Mesenchymal stem cell (in vitro differentiated cells and primary cell): ENCODE measurements at places on chromosomes 12 and 14.

GRCh38 chr12:65568517-65568916, 255.8 kb upstream of the HMGA2 start:
- H3K36me3 ChIP-seq, result no peaks in the 10 kb centered on the region
- DNase-seq, result no peak
- no peak overlapping the region for H3K4me3 ChIP-seq

DNA sequence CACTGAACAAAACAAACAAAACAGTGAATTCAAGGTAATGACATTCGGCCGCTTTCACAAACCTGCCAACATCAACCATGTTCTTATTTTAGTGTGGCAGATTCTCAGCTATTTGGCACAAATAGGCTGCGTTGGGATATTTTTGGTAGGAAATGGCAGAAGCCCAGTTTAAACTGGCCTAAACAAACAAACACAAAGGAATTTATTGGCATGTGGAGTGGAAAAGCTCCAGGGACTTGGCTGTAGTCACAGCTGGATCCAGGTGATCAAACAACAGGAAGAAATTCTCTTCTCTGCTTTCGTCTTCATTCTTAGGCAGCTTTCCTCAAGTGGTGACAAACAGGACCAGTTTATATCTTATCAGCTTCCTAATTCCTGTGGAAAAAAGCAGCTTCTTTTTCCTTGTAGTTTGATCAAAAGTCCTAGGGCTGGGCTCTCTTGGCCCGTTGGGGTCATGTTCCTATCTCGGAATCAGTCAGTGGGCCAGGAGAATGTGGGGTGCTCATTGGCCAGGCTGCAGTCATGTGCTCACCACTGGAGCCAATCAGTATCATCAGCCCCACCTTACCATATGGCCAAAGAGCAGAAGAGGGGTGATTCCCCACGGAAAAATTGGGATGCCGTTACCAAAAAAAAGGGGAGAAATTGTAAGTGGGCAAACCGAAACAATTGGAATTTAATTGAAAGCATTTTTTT, 22.6 kb downstream of the C12orf75 start:
- peaks cover 6% of the 10 kb centered on the region for H3K4me1 ChIP-seq
- H3K27ac ChIP-seq, result no peak overlapping the region
- no peak for DNase-seq
- H3K4me3 ChIP-seq, result no peak overlapping the region
- H3K27me3 ChIP-seq, result no peaks in the 10 kb centered on the region

DNA sequence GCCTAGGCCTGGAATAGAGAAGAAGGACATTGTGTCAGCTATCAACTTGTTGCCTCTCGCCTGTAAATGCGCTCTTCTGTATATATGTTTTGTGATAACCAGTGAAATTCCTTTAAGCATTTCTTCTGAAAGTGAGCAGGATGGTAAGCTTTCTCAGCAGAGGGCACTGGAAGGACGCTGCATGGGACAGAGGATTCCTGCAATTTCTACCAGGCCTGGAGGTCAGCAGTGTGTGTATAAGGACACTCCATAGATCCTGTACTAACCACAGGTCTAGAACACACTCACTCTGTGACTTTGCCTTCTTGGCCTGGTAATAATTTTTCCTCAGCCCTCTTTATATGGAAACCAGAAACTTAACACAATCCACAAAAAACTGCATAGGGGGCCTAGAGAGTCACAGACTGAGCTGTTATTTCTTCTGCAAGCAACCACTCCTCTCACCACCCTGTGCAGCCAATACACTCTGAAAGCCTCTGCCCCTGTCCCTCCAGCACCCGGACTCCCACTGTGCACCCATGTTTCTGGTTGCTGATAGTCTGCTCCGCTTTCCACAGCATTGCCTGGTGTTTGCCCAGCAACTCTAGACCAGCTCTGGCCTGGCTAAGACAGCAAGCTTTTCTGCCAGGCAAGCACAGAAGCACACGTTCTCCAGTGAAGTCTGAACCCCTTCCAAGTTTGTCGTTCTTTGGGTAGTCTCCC, 94.0 kb upstream of the RMST start:
- no peaks in the 10 kb centered on the region for H3K36me3 ChIP-seq
- H3K27ac ChIP-seq, result no peak overlapping the region
- no peaks in the 10 kb centered on the region for H3K27me3 ChIP-seq

DNA sequence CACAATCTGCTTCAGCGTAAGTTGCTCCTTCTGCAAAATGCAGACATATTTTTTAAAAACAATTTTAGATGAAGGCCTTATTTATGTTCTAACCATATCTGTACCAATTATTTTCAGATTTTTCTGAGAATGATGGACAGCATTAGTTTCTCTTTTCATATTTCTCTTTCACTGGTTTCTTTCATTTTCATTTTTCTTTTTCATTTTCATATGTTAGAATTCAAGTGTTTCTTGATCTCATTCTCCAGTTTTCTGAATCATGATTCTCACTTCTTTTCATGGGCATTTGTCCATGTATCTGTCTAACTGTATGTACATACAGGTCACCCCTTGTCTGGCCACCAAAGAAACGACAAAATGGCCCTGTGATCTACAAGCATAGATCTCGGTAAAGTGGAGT, 346.6 kb downstream of the NAV3 start:
- H3K4me3 ChIP-seq, result no peak overlapping the region
- no peaks in the 10 kb centered on the region for H3K27me3 ChIP-seq
- peaks cover 4% of the 10 kb centered on the region for H3K36me3 ChIP-seq
- no peak overlapping the region for H3K27ac ChIP-seq

GRCh38 chr12:109309381-109310246, 530 bp upstream of the FOXN4 start:
- peaks cover 86% of the 10 kb centered on the region for H3K27me3 ChIP-seq
- peak overlapping the region; percentile 73 for H3K4me3 ChIP-seq
- peaks cover 16% of the 10 kb centered on the region for H3K4me1 ChIP-seq
- no peak for DNase-seq
- H3K27ac ChIP-seq, result no peak overlapping the region
- no peaks in the 10 kb centered on the region for H3K36me3 ChIP-seq

DNA sequence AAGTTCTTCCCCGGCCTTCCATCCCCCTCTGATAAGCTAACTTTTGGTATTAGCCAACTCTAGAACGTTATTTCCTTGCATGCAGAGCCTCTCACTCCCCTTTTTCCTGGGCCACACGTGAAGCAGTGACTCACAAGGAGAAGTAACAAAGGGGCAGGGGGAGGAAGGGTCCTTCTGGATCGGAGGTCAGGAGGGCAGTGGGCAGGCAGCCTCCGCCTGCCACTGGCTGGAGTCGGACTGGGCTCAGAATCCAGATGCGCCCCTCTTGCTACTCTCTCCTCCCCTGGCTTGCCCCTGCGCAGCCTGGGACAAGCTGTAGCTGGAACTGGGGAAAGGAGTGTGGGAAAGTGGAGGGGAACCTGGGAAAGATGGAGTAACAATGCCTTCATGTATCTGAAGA, 55.0 kb downstream of the TPCN1 start:
- peak; percentile 44 for DNase-seq
- H3K27ac ChIP-seq, result no peak overlapping the region
- H3K36me3 ChIP-seq, result peaks cover 76% of the 10 kb centered on the region

GRCh38 chr12:51199366-51199945, 18.4 kb downstream of the POU6F1 start:
- no peak overlapping the region for H3K27ac ChIP-seq
- H3K4me1 ChIP-seq, result no peaks in the 10 kb centered on the region
- H3K36me3 ChIP-seq, result peaks cover 7% of the 10 kb centered on the region
- no peak for DNase-seq
- H3K27me3 ChIP-seq, result no peaks in the 10 kb centered on the region

GRCh38 chr14:104866451-104867370, 1.6 kb downstream of the CEP170B start:
- H3K36me3 ChIP-seq, result peaks cover 7% of the 10 kb centered on the region
- H3K27me3 ChIP-seq, result no peaks in the 10 kb centered on the region
- no peak overlapping the region for H3K27ac ChIP-seq
- DNase-seq, result no peak

DNA sequence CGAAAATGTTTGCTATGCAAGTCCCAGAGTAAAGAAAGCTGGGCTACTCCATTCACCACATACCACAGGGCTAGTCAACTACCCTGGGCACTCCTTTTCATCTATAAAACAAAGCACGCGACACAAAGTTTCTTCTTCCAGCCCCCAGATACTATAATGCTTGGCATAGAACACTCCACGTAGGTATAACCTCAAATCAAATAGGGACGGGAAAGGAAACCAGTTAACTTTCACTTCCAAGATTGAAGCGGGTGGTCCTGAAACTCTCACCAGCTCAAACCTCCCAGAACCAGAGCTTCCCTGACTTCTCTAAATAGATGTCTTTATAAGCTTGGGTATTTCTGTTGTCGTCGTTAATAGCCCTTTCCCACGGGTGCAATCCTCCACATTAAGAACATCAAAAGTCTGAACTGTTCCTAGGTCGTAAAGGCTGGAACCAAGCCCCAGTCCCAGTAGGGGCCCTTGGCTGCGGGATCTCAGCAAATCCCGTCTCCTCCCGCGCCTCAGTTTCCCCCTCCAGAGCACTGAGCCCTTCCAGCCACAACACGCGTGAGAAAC, 647 bp downstream of the LGMN start:
- H3K4me3 ChIP-seq, result peak overlapping the region; percentile 82
- H3K27me3 ChIP-seq, result peaks cover 10% of the 10 kb centered on the region
- no peaks in the 10 kb centered on the region for H3K36me3 ChIP-seq
- H3K4me1 ChIP-seq, result peaks cover 4% of the 10 kb centered on the region
- no peak overlapping the region for H3K27ac ChIP-seq

DNA sequence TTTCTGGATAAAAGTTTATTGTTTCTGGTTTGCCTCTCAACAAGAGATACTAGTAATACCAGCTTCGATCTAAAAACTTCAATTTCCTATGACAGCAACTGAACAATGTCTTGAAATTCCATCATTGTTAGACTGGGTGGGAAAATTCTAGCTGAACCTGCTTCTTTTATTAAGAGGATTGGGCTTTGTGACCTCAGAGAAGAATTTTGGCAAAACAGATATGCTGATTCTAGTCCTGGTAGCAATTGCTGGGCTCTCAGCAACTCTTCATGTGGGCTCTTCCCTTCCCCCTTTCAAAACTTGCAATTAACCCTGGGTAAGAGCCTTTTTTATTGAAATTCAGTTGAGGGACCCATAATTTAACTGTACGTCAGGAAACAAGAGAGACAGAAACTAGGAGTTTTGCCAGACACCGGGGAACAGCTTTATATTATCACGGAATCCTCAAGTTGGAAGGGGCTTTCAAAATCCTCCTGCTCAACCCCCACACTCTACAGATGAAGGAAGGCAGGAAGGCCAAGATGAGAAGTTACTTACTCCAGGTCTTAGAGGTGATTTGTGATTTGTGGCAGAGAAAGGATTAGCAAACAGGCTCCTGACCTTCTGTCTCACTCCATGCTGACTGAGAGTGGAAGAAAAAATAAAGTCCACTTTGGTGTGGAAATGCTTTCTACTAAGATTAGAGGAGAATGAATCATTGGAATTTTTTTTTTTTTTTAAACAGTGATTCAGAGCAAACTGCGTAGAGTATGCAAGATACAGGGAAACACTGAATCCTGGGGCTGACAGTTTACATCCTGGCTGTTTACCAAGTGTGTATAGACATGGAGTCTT, 239.0 kb upstream of the ATP2B1 start:
- H3K4me3 ChIP-seq, result no peak overlapping the region
- DNase-seq, result peak; percentile 96
- H3K36me3 ChIP-seq, result no peaks in the 10 kb centered on the region
- peak overlapping the region; percentile 68 for H3K27ac ChIP-seq
- H3K4me1 ChIP-seq, result no peaks in the 10 kb centered on the region
- H3K27me3 ChIP-seq, result no peaks in the 10 kb centered on the region
